ENCODE measurements at places on chromosomes 3 and 15.

DNA sequence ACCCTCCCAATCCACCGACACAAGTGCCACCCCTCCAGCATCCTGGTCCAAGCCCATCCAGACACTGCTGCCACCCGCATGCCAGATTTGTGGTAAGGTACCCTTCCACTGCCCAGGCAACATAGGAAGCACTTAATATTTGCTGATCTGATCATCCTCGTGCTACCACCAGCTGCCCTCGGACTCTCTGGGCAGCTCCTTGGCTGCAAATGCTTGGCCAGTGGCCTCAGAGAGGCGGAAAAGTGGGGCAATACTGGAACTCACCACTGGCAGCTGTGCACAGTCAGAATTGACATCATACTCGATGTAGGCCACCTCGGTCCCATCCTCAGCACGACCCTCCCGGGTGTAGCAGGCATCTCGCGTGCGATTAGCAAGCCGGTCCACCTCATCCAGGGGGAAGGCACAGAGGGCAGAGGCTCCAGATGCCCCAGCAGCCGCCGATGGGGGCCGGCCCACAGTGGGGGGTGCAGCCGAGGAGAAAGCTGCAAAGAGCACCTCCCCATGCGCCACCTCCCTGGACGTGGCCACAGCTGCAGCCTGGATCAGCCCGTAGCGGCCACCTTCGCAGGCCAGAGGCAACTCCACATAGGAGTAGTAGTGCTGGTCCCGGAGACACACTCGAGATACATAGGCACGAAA is 6.5 kb downstream of the PLXNB1 start:
- no peak for DNase-seq

GRCh38 chr3:71064956-71065763 is 518.4 kb downstream of the FOXP1 start:
- peak; percentile 17 for DNase-seq

- no peak for DNase-seq
Measured at GRCh38 chr15:92076541-92076940, 223.0 kb downstream of the SLCO3A1 start.

DNA sequence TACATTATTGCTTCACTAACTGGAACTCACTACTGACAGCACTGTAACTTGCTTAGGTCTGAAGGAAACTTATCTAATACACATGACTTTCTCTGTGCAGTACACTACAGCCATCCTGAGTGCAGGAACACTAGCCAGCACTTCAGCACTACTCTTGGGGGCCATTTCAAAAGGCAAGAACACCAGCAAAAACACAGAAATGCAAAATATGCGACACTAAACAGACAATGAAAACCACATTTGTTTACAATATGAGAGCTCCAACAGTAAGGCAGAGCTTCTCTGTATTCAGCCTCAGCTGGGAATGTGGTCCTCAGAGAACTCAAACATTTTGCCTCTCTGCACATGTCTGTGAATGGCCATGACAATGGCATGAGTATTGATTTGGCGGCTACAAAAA is 109.6 kb downstream of the ARRDC4 start:
- no peak for DNase-seq

DNA sequence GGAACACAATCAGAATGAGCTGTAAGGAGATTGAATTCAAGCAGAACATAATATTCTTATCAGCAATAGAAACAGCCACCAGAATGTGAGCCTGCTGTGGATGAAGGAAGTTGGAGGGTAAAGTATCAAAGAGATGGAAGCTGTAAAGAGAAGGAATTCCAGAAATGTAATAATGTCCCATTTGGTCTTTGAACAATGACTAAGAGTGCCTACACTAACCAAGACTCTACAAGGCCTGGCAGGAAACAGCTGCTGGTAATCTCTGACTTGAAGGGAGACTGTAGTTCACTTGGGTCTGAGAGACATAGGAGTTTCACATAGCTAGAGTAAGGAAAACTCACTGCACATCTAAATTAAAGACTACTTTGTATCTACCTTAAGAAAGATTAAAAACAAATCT is 1176.0 kb upstream of the ALCAM start:
- DNase-seq: no peak

- DNase-seq: no peak
Measured at GRCh38 chr3:151226088-151226563, 23.1 kb upstream of the GPR171 start.

GRCh38 chr3:195753581-195753980 is 32.8 kb downstream of the MUC20 start:
- no peak for DNase-seq

DNA sequence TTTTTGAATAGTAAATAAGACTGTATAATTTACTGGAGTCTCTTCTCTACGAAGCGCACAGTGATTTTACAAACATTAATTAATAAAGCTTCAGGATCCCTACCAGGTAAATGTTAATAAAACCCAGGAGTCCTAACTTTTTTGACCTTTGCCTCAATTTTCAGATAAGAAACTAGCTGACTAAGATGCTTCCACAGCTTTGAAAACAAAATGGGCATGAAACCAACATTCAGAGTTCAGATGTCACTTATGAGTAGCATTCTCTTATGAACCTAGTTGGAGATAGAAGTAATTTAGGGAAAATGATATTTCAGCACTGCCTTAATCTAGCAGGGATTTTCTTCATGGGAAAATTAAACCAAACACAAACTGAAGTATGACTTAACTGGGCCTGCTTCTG is 13.0 kb upstream of the FHIT start:
- no peak for DNase-seq

- DNase-seq: no peak
Measured at GRCh38 chr3:54168451-54168850, 46.1 kb downstream of the CACNA2D3 start.

DNA sequence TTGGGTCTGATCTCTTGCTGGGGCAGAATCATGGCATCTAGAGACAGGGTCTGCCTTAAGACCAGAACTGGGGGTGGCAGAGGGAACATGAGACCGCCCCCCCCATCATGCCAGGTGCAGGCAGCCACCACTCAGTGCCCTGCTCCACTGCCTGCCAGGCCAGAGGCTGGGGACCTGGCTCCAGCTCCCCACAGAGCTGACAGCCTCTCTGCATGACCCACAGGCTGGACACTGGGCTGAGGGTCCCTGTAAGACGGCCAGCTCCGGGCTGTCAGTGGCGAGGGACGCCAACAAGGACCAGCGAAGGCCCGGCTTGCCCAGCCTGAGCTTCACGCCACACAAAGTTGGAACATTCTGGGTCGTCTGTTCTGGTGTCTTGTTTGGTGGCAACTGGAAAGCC is 145.6 kb downstream of the NSMCE3 start:
- no peak for DNase-seq

GRCh38 chr3:141663993-141664392 is 74.1 kb upstream of the RNF7 start:
- DNase-seq: no peak

- DNase-seq: no peak
Measured at GRCh38 chr3:106242781-106243180, 374.0 kb upstream of the CBLB start.

GRCh38 chr3:29329986-29330890 is 49.4 kb downstream of the RBMS3 start:
- no peak for DNase-seq

DNA sequence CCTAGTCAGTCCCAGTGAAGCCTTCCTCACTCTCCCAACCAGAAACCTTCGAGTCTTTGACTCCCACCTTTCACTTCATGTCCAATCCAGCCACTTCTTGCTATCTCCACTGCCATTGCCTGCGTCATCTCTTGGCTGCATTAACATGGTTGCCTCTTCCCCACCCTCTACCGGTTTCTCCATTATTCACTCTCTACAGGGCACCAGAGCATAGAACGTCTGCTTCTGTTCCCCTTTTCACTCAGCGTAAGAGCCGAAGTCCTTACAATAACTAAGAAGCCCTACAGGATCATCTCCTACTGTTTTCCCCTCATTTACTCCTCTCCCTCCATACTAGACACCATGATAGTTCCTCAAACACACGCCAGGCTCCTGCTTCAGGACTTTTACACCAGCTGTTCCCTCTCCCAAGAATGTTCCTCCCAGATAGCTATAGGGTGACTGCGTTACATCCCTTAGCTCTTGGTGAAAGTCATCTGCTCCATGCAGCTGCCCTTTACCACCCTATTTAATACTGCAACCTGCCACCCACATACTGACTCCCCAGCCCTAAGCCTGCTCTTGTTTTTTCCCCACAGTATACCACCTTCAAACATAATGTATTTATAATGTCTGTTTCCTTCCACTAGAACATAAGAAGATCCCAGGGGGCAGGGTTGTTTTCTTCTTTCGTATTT is 30.9 kb downstream of the RCN2 start:
- no peak for DNase-seq

DNA sequence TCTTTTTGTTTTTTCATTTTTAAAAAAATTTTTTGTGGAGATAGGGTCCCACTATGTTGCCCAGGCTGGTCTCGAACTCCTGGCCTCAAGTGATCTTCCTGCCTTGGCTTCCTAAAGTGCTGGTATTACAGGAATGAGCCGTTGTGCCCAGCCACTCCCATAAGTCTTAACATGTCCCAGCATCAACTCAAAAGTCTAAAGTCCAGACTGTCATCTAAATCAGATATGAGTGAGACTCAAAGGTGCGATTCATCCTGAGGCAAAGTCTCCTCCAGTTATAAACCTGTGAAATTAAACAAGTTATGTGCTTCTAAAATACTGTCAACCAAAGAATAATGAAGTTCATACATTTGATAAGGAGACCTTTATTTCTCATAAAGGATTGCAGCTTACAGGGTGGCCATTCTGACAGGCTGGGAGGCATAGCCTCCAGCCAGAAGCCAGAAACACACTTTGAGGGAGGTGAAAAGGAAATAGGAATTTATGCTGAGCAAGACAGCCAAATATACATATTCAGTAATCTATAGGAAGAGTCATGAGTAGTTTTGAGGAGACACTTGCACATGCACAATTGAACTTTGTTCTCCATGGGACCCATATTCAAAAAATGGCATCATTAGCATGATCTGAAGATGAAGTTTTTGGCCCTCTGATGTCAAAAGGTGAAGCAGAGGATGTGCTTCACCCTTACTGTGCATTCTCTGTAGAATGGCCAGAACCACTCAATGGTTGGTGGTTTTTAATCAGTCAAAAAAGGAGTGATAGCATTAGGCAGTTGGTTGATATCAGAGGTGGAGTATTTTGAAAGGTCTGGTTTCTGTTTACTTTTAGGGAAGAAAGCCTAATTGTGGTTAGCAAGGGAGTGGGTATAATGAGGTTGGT is 11.0 kb upstream of the ZNF662 start:
- no peak for DNase-seq

DNA sequence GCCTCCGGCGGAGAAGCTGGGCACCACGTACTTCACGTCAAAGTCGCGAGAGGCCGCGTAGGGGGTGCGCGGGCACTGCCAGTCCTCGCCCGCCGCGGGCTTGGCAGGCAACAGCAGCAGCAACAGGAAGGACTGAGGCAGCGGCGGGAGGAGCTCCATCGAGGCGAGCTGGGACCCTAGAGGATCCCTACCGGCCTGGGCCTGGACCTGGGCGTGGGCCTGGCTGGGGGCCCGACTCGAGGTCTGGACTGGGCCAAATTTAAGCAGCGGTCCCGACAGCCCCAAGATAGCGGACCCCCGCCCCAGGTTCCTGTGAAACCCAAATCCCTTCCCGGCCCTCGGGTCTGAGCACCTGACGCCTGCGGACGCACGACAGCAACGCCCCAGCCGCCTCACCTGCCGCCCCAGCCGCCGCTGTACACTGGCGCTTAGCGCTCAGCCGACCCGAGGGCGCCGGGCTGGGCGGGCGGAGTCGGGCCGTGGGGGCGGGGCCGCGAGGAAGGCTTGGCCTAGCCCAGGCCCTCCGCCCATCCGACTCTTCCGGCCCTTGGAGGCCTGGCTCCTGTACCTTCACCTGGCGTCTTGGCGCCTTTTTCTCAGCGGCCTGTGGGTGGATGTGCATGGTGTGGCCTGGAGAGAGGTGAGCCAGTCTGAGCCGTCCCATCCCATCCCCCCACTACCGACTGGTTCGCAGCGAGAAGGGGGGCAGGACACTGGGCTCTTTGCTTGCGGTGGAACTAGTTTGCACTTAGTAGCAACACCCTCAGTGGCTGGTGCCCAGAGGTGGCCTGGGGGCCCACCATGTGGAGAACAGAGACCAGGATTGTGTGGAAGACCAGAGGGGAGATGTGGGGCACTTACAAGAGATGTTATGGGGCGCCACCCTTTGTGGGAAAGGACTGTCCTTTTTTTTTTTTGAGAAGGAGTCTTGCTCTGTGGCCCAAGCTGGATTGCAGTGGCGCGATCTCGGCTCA is at the start of gene MST1R:
TSS of gene MST1R (minus strand) at position 423 of the 974 bp plus-strand sequence. CDS start at position 159, 264 bp downstream.
- peak; percentile 72 for DNase-seq

DNA sequence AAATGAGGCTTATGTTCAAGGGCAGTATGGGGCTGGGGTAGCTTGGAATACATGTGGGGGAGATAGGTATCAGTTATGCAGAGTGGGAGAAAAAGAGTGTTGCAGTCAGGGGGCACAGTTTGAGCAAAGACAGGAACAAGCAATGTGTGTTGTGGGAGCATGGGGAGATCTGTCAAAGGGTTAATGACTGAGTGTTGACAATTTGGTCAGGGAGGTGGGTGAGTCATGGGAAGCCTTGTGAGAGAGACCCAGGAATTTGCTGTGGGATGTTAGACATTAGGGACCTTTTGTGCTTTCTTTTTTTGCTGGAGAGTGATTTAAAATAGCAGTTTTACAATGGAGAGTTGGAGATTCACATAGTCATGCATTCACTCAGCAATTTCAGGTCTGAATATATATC is 221.6 kb upstream of the NR2E3 start:
- DNase-seq: no peak

GRCh38 chr3:20047976-20048883 is 8.0 kb downstream of the KAT2B start:
- DNase-seq: no peak

- DNase-seq: no peak
Measured at GRCh38 chr3:133362539-133362938, 37.3 kb upstream of the BFSP2 start.

DNA sequence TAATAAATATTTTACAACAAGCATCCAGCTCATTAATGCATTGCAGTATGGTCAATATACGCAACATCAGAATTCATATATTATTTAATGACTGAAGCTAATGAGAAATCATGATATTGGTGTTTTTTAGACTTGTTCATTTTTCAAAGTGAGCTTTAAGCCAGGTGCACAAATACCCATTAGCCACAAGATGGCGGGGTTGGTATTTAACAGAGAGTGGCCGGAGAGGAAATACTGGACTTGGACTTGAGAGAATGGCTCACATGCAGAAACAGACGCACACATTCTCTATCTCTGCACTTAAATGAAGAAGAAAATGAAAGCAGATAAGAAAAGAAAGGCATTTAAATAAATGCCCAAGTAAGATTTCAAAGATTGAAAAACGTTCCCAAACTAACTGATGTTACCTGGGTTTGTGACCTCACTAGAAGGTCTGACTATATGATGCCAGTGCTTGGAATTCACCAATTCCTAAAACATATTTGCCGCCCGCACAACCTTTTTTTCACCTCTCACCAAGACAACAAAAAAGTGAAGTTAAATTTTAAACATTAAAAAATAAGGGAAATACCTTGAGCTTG is 21.2 kb upstream of the CRBN start:
- DNase-seq: no peak

DNA sequence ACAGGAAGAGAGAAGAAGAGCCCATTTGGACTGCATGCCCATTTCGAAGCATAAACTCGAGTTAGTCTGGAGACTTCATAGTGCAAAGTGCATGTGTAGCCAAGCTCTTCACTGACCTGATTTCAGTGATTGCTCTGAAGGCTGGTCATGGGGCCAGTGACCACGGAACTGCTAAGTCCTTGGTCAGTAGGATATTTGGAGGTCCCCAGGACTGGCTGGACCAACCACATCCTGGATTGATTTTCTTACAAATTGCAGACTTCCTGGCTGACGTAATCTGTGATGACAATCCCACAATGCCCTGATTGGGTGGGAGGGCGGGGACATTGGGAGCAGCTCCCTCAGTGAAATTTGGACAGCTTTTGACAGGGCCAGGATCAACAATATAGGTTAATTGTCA is 233.4 kb downstream of the CACNA2D3 start:
- DNase-seq: no peak

Measured in stimulated activated CD4-positive, alpha-beta T cell treated with anti-CD3 and anti-CD28 coated beads, Interleukin-1b, Interleukin-23, amount 100 ng/mL, for 1 hour (primary cell).